ENCODE measurements at places on chromosomes 6 and 20.

DNA sequence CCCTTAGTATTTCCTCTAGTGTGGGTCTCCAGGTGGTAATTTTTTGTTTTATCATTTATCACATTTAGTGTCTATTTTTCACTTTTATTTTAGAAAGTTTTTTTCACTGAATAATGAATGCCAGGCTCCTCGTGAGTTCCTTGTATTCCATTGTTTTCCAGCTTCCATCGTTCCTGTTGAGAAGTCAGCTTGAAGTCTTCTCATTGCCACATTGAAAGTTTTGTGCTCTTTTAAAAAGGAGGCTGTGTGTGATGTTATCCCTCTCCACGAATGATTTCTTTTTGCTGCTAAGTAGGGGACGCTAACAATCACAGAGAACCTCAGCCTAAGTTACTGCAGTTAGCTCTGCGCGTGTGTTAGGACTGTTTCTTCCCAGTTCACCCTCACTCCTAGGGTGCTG lies 194.5 kb downstream of the TAF4 start:
- DNase-seq = no peak

GRCh38 chr6:44304282-44305199 lies 8.6 kb downstream of the AARS2 start:
- no peak for DNase-seq

GRCh38 chr6:43088654-43089056 lies 12.5 kb downstream of the PTK7 start:
- DNase-seq = no peak

DNA sequence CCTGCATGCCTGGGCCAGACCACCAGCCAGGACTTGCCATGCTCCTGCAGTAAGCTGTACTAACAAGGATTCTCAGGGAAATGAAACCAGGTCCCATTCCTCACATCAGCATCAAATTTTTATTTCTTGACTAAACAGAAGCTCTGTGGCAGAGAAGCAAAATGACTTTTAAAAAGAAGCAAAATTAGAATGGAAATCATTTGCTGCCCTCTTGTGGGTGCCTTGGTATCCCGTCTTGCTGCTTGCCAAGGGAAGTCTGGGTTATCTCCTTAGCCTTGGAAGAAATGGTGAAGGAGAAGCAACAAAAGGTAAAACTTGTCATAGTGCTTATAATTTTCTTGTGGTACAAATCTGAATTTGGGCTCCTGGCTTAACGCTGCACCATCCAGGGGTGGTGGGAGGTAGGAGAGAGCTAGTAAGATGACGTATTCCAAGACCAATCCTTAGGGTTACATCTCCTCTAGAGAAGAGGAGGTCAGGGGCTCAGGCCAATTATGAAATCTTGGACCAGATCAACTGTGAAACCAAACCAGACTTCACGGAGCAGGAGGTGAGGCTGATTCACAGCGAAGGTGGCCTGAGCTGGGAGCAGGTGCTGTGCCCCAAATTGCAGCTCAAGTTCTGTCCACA lies 107.5 kb downstream of the FAXC start:
- DNase-seq = no peak

- DNase-seq = no peak
These were observed 858 bp downstream of the FAM83D start for GRCh38 chr20:38926934-38927616.

- DNase-seq = no peak
These were observed 45.9 kb downstream of the ZNF217 start for GRCh38 chr20:53547664-53548239.

DNA sequence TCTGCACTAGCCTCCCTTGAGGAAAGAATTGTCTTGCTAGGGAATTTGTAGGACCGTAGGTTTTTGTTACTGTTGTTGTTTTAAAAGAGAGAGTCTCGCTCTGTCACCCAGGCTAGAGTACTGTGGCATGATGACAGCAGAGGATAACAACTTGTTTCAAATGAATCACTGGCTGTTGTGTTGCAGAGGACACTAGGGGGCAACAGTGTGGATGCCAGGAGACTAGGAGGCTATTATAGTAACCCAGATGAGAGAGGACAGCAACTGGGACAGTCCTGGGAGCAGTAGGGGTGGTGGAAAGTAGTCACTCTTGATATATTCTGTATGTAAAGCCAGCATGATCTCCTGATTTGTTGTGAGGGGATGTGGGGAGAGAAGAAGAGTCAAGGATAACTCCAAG lies 41.8 kb upstream of the LAMA4 start:
- DNase-seq = no peak

DNA sequence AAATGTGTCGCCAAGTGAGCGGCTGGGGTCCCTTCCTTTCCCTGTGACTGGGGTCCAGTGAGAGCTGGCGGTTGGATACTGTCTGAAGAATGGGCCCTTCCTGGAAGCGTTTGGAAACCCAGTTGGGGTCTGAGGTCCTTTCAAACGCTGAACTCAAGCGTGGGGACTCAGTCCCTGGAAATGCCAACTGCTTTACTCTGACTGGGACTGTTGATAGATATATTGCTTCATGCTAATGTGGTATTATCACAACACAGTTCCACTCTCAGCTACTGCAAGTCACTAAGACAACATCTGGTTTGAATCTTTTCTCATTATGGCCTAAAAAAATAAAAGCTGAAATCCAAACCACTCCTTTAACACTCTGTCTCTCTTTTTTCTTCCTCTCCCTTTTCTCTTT lies 23.7 kb upstream of the PSMF1 start:
- no peak for DNase-seq

All from stimulated activated CD8-positive, alpha-beta memory T cell treated with anti-CD3 and anti-CD28 coated beads, Interleukin-4, amount 100 ng/mL, for 4 hours (primary cell).